ENCODE measurements at places on chromosomes 16 and 17.

GRCh38 chr16:84699147-84699711, 571 bp upstream of the USP10 start:
- DNase-seq, result no peak

- DNase-seq, result no peak
These were observed 6.9 kb downstream of the KDM6B start for GRCh38 chr17:7840875-7841274.

DNA sequence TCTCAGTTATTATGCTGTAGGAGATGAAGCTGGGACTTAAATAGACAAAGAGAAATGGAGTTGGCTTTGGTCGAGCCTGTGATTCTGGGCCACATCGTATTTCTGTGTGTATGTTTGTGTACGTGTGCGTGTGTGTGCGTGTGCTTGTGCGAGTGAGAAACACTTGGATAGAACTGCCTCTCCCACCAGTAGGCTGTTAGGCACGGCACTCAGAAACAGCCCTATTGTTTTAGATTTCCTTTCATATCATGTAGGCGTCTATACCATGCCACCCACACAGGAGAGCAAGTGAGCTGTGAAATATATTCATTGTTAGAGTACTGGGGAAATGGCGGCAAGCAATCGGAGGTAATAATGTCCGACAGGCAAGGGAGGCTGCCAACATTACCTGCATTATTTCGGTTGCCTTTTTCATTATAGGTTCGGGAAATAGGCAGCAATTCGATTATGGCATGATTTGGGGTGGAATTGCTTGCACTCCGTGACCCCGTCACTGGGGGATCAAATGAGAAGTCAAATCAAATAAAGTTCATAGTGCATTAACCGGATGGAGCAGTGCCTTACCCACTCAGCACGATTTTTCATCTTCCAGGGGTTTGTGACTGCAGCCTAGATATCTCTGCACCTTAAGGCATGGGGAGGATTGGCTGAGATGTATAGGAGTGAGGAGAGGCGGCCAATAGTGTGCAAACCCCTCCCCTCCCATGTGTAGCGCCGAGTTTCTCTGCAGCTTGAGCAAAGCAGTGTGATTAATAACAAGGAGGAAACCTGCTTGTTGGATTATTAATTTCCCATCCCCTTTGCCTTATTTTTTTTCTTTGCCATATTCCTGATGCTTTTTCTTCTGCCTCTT, 89.6 kb downstream of the RBFOX1 start:
- DNase-seq, result no peak

- DNase-seq, result no peak
These were observed 358.1 kb downstream of the KCNJ2 start for GRCh38 chr17:70527364-70527888.

- DNase-seq, result no peak
These were observed 21.7 kb downstream of the SLC25A10 start for GRCh38 chr17:81733507-81734404.

DNA sequence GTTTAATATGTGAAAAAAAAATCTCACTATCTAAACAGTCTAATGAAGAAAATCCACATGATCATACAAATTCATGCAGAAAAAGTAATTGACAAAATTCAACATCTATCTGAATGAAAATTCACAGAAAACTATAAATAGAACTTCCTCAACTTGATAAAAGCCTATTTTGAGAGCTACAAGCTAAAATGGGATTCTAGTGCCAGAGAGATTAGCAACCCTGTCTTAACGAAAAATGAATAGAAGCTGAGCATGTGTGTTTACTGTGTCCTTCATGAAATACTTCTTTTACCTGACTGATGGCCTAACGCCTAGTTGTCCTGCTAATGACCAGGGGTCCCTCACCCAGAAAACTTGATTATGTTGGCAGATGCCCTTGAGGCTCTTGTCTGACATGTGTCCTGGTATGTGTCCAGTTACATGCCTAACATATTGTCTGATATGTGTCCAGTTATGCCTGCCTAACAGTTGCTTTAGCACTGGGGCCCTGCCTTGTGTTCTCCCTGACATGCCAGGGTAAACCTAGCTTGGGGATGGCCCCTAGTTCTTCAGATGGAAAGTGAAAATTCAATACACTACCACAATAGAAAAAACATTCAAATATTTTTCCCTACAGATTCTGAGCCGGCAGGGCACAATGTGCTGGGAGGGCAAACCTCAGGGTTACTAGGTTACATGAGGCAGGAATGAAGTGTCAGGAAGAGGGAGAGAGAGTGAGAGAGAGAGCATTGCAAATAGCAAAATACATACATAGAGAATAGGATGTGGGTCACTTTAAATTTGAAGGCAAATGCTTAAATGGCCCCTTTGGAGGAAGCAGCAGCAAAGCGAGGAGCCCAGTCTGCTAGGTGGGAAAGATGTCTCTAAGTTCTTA, 834.0 kb downstream of the CDH11 start:
- no peak for DNase-seq

GRCh38 chr16:72174726-72175125, 2.8 kb upstream of the PMFBP1 start:
- no peak for DNase-seq

GRCh38 chr16:26005336-26005735, 313.6 kb downstream of the HS3ST4 start:
- DNase-seq, result no peak

- peak; percentile 17 for DNase-seq
These were observed 118.2 kb upstream of the KCNJ18 start for GRCh38 chr17:21573961-21574610.

DNA sequence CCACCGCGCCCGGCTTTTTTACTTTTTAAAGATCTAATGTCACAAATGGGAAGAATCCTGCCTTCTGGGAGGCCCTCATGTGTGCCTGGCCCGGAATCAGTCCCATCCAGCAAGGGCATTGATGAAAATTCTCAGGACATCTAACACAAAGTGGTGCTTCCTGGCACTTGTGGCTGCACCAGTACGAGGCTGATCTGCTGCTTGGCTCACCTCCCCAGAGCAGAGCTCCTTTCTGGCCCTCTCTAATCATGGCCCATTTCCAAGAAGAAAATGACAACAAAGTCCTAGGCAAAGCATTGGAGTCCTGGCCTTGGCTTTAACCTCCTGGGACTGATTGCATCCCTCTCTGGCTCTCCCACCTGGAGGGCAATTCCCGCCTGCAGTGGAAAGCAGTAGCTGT, 50.7 kb upstream of the SIAH1 start:
- no peak for DNase-seq

DNA sequence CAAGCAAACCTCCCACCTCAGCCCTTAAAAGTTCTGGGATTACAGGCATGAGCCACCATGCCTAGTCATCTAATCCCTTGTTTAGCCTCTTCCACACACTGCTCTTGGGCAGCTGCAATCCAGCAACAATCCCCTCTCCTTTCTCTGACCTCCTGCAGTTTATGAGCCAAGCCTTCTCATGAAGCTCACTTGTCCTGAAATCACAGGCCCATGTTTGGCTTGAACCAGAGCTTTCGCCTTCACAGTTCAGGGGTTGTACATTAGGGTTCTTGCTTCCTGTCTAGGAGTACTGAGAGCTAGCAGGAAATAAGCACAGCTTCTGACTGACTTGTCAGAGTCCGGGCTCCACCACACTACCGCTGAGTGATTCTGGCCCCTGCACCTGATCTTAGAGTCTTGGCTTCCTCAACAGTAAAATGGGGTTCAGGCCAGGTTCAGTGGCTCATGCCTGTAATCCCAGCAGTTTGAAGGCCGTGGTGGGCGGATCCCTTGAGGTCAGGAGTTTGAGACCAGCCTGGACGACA, 16.3 kb downstream of the ERAL1 start:
- no peak for DNase-seq

- DNase-seq, result no peak
These were observed 37.4 kb upstream of the IL21R start for GRCh38 chr16:27364493-27365141.

DNA sequence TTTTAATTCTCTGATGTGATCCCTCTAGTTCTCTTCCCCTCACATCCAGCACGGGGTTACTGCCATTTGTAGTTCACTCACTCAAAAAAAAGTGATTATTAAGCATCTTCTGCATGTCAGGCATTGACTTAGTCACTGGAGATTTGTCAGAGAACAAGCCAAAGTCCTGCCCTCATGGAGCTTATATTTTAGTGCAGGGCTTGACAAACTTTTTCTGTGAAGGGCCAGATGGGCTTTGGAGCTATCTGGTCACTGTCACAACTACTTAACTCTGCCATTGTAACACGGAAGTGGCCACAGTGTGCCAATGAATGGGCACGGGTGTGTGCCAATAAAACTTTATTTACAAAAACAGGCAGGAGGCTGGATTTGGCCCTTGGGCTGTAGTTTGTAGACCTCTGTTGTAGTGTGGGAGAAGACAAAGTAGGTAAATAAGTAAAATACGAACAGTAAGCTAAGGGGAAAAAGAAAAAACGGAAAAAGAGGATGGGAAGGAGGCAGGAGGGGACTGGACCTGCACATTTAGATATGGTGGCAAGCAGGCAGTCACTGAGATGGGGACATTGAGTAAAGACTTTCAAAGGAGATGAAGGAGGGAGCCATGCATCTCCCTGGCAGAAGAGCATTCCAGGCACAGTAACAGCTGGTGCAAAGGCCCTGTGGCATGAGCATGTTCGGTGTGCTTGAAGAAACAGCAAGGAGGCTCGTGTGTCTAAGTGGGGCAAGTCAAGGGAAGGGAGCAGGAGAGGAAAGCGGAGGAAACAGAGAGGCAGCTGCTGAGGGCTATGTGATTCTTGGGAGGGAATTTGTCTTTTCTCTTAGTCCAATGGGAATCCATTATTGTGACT, 202.8 kb upstream of the CACNG3 start:
- DNase-seq, result no peak

DNA sequence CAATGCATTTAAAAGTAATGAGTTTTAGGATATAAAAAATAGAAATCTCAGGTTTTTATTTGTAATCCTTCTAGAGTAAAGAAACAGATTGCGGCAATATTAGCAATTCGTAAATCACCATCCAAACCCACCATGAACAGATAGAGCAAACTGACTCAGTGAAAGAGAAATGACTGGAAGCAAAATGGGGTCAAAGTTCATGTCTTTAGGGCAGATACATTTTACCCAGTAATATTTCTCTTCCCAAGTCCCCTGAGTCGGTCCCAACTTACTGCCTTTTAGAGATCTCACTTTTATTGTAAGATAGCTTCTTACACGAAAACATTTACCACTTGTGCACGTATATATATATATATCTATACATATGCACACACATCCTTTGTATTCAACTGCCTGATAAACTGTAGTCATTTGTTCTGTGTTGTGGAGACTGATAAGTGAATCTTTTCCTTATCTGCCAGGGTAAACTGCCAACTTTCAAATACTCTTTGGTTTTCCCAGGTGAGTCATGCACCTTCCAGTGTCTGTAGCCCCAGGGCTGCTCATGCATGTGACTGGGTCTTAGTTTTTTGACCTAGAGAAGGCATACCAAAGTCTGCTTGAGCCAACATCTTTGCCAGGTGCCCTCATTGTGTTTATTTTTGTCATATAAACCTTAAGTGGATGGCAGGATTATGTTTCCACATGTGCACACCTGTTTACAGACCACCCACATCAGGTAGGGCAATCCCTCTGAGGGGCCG, 7.8 kb upstream of the IRF8 start:
- no peak for DNase-seq

DNA sequence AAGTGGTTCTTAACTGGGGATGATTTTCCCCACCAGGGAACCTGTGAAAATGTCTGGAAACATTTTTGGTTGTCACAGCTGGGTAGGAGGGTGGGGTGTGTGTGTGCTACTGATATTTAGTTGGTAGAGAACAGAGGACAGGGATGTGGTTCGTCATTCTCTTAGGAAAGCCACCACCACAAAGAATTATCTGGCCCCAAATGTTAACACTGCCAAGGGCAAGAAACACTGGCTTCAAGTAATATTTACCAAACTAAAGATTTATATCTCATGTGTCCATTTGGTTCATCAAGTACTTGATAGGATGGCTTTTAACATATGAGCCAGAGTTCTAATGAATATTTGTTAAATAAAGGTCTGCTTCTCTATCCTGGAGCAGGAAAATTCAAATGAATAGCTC, 19.5 kb downstream of the MPHOSPH6 start:
- DNase-seq, result no peak

DNA sequence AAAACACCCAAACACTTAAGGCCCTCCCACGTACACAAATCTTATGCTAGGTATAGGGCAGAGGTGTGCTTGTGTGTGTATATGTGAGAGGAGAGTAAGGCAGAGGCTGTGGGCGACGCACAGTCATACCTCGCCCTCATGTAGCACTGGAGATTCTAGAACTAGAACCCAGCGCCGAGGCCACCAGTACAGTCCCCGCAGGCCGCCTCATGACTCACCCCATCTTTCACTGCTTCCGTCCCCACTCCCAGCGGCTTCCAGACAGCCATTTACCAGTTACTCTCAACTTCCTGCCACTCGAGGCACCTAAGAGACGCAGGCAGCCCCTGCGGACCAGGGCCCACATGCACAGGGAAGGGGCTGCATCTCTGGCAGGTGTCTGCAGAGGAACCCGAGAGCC, 23.2 kb upstream of the CYTH1 start:
- DNase-seq, result no peak

DNA sequence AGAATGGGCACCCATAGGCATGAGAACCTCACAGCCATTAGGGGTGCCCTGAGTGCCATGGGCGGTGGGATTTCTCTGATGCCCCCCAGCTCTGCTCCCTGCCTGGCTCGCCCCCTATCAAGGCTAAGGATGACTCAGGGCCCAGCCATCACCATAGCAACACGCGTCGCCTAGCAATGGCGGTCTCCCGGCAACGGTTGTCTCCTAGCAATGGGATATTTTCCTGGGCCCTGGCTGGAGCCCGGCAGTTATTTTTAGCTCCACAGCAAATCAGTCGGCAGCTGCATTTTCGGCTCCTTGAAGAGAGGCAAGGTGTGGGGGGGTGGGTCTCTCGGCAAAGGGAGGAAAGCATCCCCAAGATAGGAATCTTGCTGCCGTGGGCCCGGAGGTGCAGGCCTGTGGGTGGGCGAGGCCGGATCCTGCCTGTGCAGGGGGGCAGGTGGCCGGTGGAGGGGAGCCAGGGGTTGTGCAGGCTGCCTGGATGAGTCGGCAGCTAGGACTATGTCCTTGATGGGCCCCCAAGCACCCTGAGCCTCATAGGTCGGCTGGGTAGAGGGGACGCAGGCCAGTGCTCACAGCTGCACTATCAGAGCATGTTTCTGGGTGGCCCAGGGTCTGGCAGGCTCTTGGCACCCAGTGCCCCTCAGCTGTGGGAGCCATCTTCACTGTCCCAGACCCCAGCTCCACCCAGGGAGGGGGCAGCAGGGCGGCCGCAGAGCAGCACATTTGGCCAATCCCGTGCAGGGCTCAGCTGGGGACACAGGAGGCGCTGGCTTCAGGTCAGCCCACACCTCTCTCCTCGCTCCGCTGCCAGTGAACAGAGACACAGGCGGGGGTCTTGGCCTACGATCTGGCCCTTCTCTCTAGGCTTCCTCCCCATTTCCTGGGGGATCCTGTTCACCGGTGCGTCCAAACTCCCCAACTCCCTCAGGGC, 4.2 kb upstream of the FBXL16 start:
- no peak for DNase-seq

DNA sequence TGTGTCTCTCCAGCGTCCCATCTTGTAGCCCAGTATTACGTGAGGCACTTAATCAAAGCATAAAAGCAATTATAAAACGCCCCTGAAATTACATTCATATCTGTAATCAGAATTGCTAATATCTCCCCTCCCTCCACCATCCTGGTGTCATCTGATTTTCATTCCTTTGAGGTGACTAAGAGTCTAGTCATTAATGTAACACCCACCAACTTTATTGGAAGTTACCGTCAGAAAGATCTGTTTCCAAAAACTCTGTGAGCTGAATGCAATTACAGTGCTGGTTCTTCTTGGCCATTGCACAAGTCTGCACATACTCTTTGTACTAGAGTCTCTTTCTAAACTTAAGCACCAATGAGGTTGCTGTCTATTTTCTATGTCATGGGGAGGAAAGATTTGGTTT, 12.5 kb upstream of the MAF start:
- no peak for DNase-seq

GRCh38 chr16:56866955-56867830, 2.2 kb downstream of the SLC12A3 start:
- no peak for DNase-seq

Data from stimulated activated CD8-positive, alpha-beta memory T cell treated with anti-CD3 and anti-CD28 coated beads, Interleukin-4, amount 100 ng/mL, for 1 hour (primary cell).